ENCODE measurements at places on chromosomes 7 and 10.

- no peak for DNase-seq
Measured at GRCh38 chr10:63716016-63716580, 194.9 kb downstream of the REEP3 start.

- DNase-seq, result no peak
Measured at GRCh38 chr7:128833946-128834325, 3.7 kb downstream of the FLNC start.

- DNase-seq, result no peak
Measured at GRCh38 chr7:67019562-67020390, 23.1 kb downstream of the TYW1 start.

GRCh38 chr7:47940088-47941013 is 7.9 kb downstream of the PKD1L1 start:
- DNase-seq, result no peak

- DNase-seq, result no peak
Measured at GRCh38 chr10:28801869-28802268, 124.5 kb downstream of the BAMBI start.

- no peak for DNase-seq
Measured at GRCh38 chr10:100889546-100889945, 23.2 kb upstream of the SLF2 start.
